ENCODE measurements at places on chromosomes 2 and 18.

DNA sequence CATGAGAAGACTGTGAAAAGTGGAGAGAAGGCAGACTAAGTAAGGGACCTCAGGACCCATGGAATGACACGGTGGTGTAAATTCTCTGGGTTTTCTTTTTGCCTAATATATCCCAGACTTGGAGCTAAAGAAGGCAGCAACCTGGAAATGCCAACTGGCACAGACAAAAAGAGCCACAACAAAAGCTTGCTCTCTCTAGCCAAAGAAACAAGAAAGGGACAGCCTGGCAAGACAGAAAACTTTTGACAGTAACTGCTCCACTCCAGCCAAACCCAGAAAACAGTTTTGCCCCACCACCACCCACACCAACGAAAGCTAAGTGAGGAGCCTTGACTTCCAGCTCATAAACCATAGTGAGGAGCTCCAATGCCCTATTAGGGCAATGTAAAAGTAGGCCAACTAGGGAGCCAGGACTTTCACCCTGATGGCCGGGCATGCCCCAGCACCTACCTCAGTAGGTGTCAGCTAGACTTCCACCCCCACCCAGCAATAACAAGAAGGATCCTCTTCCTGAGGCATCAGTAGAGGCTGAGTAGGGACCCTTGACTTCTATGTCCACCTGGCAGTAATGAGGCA is 35.5 kb downstream of the PELI1 start:
- DNase-seq: no peak

DNA sequence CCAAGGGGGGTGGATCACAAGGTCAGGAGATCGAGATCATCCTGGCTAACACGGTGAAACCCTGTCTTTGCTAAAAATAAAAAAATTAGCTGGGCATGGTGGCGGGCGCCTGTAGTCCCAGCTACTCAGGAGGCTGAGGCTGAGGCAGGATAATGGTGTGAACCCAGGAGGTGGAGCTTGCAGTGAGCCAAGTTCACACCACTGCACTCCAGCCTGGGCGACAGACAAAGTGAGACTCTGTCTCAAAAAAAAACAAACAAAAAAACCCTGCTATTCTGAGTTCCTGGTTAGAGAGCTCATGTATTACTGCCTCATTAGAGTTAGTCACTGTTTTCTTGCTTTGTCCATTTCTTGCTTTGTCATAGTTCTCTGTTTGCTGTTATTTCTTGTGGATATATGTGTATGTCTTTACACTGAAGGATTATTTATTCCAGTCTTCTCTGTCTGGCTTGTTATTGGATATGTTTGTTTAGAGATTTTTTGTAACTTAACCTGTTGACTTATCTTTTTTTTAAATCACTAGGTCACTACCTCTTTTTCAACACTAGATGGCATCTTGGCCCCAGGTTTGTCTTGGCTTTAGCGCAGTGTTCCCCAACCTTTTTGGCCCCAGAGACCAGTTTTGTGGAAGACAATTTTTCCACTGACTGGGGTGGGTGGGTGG is 17.0 kb downstream of the TTLL4 start:
- no peak for DNase-seq

DNA sequence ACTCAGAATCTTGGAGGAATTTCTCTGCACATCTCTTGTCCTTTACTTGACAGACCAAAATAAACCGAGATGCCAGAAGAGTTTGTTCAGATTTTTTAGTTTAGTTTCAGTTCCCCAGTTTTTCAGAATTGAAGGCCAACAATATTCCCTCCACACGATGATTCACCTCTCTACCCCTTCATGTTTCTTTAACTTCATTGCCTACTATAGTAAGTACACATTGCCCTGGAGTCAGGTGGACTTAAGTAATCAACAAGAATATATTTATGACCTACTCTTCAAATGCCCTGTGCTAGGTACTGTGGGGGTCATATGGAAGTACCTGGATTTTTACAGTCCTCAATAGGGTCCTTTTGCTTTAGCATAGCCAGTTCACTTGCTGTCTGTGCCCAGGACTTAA is 79.6 kb upstream of the CTLA4 start:
- DNase-seq: no peak

DNA sequence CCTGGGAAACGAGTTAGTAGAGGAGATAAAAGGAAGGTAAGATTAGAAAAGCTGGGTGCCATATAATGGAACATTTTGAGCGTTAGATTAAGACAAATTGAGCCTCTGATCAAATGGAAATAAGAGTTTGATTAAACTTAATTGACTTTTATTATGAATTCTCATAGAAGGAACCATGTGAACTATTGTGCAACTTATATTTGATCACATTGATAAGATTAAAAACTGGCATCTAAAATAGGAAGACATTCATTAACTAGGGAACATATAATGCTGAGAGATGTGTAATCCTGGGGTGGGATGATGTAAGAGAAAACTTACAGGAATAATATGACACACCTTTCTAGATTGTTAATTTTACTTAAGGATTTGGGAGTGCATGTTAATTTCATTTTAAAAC is 22.5 kb downstream of the TBR1 start:
- DNase-seq: no peak

GRCh38 chr2:134570676-134571075 is 148.1 kb downstream of the TMEM163 start:
- no peak for DNase-seq

GRCh38 chr2:126719833-126720351 is 63.9 kb downstream of the GYPC start:
- DNase-seq: no peak

DNA sequence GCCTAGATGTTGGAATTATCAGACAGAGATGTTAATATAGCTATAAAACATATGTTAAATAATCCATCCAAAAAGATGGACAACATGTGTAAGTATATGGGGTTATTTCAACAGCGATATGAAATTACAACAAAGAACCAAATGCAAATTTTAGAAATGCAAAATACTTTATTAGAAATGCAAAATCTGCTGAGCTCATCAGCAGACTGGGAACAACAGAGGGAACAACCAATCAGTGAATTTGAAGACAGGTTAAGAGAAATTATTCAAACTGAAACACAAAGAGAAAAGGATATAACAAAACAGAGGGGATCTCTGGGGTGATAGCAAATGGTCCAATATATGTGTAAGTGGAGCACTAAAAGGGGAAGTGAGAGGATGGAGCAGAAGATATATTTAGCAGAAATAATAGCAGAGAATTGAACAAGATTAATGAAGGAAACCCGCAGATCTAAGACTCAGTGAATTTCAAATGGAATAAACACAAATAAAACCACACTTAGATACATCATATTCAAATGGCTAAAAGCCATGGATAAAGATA is 13.5 kb upstream of the HS6ST1 start:
- DNase-seq: no peak

DNA sequence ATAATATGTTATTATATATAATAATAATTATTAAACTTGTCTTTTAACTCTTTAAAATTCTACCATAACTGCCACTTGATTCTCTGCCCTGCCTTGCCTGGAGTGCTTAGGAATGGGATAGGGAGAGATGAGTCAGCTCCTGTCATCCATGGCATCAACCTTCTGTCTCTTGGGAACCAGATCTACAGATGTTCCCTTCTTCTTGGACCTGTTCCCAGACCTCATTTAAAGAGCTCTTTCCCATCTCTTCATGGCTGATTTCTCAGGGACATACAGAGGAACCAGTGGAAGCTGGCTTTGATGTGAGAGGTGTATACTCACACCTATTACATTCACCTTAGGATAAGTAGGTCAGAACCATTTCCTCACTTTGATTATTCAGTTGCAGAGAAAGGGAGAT is 155.3 kb upstream of the MYO3B start:
- DNase-seq: no peak

DNA sequence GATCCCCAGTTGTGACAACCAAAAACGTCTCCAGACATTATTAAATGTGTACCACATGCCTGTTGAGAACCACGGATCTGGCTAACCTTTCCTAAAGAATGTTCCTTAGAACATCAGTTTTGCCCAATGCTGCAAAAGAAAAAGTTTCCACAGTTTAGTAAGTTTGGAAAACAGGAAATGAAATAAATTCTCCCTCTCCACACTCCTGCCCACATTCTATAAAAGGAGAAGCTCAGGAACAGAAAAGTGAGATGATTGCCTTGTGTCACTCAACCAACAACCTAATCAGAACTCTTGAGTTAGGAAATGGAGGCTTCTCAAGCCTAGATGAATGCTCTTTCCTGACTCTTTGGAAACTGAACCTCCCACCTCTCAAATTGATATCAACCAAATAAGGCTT is 56.1 kb upstream of the NFE2L2 start:
- no peak for DNase-seq

DNA sequence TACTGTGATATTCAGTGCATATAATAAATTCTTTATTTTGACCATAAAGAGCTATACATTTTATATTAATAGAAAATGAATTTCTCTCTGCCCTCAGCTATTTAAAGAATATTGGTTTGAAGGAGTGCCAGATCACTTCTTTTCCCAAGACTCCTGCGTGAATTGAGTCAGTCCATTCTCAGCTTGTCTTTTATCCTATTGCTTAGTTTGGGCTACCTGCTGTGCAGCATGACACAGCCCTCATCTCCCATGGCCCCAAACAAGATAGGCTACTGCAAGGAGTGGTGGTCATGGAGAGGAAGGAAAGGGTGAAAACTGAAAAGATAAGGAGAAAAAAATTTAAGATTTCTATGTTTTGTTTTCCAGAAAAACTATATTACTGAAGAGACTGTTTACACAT is 10.1 kb upstream of the FBXO11 start:
- DNase-seq: no peak

DNA sequence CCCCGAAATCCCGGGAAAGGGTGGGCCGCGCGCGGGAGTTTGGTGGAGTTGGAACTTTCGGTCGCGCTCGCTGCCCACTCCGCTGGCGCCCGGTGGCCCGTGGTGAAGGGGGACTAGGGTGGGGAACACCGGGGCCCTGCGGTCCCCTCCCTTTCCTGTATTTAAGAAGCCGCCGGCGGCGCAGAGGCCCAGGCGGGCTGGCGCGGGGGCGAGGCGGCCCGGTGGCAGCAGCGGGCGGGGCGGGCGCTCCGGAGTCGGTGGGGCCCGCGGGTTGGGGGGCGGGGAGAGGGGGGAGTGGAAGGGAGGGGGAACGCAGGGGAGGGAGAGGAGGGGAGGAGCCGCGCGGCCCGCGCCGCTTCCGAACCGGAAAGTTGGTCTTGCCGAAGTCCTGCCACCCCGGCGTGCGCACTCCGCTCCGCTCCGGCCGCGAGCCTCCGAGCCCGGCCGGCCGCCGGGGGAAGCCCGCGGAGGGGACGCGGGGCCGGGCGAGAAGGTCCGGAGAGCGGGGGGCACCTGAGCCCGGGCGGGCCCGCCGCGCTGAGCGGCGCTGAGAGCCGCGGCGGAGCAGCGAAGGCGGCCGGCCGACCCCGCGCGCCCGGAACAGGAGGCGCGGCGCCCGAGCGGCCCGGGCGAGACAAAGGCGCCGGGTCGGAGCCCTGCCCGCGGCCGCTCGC is 425 bp upstream of the SALL3 start:
- DNase-seq: no peak

DNA sequence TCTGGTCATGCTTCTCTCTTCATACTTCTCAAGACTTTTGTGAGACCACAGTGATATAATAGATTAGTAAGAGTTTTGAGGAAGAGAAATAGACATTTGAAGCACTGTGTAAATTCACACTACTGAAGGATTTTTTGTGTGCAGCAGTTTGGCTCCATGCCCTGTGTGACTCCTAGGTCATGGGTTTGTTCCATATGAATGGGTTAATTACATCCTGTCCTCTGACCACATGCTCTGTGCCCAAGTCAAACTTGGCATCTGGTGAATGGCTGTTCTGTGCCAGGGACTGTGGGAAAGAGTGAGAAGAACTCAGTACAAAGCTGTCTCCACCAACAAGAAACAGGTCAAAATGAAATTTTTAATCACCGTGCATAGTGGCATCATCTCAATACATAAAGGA is 304.0 kb downstream of the LNPK start:
- no peak for DNase-seq

GRCh38 chr2:170122883-170123547 is 54.9 kb upstream of the MYO3B start:
- no peak for DNase-seq

DNA sequence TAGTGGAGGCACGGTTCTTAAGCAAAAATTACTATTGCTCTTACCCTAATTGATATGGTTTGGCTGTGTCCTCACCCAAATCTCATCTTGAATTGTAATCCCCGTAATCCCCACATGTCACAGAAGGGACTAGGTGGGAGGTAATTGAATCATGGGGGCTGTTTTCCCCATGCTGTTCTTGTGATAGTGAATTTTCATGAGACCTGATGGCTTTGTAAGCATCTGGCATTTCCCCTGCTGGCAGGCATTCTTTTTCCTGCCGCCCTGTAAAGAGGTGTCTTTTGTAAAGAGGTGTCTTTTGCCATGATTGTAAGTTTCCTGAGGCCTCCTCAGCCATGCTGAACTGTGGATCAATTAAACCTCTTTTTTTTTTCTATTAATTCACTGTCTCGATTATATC is 1691.8 kb upstream of the SLC39A10 start:
- DNase-seq: no peak

DNA sequence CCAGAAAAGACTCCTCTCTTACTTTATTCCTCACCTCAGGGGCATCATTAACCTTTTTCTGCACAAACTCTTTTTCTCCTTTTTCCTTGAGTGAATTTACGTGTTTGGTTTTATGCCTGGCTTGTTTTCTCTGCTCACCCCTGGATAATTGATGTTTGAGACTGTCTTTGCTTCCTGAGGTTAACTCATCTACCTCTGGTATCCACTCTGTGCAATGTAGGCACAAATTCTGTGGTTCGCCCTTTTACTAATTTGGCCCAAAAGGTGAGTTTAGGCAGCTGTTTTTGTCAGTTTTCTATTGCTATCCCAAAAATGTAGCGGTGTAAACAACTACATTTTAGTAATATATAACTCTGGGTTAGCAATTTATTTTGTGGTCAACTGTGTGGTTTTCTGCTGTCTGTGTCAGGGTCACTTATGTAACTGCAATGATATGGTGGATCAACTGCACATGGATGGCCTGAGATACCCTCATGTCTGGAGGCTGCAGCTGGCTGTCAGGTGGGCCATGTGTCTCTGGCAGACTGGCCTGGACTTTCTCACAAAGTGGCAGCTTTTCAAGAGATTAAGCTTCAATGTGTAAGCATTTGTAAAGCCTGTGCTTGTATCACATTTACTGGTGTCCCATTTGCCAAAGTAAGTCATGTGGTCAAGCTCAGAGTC is 329.7 kb downstream of the FSIP2 start:
- no peak for DNase-seq

DNA sequence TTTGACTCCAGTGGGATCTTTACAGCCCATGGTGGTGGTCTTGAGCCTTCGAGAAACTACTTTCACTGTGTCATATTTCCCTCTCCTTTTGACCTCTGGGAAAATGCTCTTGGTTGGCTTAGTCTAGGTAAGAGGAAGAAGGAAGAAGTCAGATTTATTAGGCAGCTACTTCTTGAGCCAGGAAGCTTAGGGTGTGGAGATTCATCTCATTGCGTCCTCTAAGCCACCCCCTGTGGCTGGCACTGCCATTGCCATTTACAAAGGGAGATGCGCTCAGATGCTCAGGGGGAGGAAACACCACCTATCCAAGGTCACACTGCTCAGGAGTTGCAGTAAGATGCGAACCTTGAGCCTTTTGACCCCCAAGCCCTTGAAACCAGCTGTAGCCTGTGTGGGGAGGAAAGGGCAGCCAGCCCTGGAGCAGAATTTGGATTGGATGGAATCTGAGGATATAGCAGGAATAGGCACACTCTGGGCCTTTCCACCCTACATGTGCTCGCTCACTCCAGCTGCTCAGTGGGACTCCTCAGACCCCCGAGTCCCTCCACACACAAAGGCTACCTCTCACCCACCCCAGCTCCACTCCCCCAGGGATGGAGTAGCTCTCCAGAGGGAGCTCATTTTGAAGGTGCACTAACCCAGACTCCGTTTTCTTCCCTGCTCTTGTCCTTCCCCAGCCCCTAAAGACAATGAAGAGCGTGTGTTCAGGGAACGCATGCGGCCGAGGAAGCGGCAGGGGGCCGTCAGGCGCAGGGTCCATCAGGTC is 321.3 kb upstream of the EPAS1 start:
- no peak for DNase-seq
